ENCODE measurements at places on chromosomes 4 and X.

- DNase-seq: no peak
Measured at GRCh38 chr4:136803433-136803832, 728.9 kb downstream of the PCDH18 start.

DNA sequence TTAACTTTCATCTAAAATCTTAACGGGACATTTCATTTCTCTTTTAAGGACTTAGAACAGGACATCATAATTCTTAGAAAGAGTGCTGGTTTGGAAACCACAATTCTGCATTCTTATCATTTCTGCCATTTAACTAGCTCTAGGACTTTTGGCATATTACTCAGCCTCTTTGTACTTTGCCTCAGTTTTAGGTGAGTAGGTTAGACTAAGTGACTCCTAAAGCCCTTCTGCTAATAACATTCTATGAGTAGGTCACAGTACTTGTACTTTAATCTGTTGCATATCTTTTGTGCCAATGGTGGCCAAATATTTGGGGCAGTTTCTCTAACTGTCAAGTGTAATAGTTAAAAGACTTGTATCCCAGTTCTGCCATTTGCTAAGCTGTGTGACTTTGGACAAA, 115.4 kb upstream of the NUDT6 start:
- no peak for DNase-seq

DNA sequence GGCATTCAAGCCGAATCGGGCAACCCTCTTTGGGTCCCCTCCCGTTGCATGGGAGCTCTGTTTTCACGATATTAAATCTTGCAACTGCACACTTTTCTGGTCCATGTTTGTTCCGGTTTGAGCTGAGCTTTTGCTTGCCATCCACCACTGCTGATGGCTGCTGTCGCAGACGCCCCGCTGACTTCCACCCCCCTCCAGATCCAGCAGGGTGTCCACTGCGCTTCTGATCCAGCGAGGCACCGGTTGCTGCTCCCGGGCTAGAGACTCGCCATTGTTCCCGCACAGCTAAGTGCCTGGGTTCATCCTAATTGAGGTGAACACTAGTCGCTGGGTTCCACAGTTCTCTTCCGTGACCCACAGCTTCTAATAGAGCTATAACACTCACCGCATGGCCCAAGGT, 13.3 kb downstream of the ACOX3 start:
- no peak for DNase-seq

DNA sequence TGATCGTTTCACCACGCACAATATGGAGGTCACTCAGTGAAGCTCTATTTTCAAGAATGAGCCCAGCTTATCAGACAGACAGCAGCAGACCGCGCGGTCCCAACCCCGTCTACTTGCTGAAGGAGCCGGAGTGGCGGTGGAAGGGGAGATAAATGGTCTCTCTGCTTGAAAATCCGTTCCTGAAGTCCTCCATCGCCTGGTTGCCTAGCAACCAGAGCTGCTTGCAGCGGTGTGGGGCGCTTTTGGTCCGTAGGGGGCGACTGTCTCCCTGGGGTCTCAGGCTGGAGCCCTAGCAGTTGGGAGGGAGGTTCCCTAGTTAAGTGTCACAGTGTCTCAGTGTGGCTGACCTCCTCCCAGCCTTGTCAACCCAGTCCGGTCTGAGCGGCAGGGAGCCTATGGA, 8.3 kb upstream of the DLG3 start:
- DNase-seq: no peak
